Ammon's horn (tissue), 1 donor: ENCODE measurements at places on chromosomes 13 and 19.

DNA sequence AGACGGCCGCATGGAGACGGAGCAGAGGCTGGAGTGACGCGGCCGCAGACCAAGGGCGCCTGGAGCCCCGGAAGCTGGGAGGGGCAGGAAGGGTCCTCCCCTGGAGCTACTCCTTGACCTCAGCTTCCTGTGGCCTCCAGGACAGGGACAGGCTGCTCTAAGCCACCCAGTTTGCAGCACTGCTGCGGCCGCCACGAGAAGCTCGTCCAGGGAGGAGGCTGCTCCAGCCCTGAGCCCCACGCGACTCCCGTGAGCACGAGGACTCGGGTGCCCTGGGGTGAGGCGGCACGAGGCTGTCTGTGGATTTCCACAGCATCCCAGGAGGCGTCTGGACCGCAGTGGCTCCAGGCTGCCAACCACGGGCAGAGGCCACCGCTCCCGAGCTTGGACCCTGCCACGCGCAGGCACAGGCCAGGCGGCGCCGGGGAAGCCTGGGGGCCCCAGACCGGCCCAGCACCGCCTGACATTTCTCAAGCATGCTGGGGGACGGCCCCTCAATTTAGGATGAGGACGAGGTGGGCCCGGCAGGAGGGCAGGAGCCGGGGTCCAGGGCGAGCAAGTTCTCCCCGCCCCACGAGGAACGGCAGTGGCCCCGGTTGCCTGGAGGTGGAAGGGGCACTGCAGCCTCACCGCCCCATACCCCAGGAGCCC lies 10.7 kb downstream of the SBNO2 start:
- no peak for DNase-seq

DNA sequence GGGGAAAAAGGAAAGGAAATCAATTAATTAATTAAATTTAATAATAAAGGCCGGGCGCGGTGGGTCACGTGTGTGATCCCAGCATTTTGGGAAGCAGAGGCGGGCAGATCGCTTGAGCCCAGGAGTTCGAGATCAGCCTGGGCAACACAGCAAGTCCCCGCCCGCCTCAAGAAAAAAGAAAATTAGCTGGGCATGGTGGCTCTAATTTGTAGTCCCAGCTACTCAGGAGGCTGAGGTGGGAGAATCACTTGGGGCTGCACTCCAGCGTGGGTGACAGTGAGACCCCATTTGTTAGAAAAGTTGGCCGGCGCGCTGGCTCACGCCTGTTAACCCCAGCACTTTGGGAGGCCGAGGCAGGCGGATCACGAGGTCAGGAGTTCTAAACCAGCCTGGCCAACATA lies 733 bp upstream of the CD320 start:
- DNase-seq = no peak

DNA sequence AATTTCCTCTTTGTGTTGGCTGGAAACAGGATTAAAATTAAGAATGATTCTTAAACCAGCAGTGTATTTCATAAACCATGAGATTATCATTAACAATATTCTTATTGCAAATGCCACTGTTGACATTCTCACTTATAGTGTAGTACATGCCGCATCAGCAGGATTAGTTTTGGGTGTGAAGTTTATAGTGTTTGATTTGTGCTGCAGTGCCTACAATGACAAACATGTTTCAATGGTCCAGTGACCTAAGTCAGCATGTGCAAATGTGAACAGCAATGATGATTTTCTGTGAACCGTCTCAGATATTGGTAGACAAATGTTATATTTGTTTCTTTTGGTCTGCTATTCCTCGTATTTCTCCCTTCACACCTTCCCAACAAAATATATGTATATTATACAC lies 49.8 kb upstream of the TDRD3 start:
- no peak for DNase-seq

DNA sequence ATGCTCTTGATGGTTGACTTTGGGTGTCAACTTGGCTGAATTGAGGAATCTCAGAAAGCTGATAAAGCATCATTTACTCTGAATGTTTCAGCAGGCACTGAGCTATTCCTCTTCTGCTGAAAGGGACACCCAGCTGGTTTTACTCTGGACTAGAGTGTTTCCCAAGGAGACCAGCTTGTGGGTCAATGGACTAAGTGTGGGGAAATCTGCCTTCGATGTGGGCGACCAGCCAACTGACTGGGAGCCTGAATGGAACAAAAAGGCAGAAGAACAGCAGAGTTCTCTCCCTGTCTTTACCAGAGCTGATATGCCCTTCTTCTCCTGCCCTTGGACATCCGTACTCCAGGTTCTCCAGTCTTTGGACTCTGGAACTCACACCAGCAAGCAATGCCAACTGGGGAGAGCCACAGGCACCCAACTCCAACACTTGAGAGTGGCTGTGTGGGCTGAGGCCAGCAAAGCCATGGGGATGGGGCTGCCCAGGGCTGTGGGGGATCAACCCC lies 32.2 kb downstream of the MRPL57 start:
- no peak for DNase-seq

DNA sequence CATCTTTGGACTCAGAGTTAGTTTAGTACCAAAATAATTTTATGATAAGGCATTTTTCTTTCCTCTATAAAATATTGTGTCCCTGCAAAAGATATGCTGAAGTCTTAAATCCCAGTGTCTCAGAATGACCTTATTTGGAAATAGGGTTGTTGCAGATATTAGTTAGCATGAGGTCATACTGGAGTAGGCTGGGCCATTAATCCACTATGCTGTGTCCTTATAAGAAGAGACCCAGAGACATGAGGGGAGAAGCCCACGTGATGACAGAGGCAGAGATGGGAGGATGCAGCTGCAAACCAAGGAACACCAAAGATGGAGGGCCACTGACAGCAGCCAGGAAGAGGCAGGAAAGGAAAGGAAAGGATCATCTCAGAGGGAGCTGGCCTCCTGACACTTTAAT lies 6.4 kb downstream of the POGLUT2 start:
- no peak for DNase-seq

GRCh38 chr13:113942591-113943103 lies 31.2 kb downstream of the C13orf46 start:
- no peak for DNase-seq
